ENCODE measurements at places on chromosomes 7 and 10. TPM values are rescaled to one million over a fixed set of nuclear protein-coding genes. Genes with fewer than 3 reads are reported as not detected.

Gene VSTM4
- 12.6 TPM for polyA plus RNA-seq

Gene JCAD
- polyA plus RNA-seq = 36.1 TPM

Gene RELN
- polyA plus RNA-seq = 7.1 TPM

Gene LIPJ
- polyA plus RNA-seq = 0.40 TPM

Gene SVOPL
- polyA plus RNA-seq = 3.2 TPM

Gene NEUROD6
- polyA plus RNA-seq = not detected

Gene CNTNAP2
- 19.5 TPM for polyA plus RNA-seq

Gene PIP
- polyA plus RNA-seq = not detected

Gene GPER1
- 6.7 TPM for polyA plus RNA-seq

Gene EBLN1
- not detected for polyA plus RNA-seq

Gene NRCAM
- 20.4 TPM for polyA plus RNA-seq

Gene UCMA
- not detected for polyA plus RNA-seq

Gene ADAM22
- 13.2 TPM for polyA plus RNA-seq

Gene DPYSL4
- 18.3 TPM for polyA plus RNA-seq
